ENCODE measurements at places on chromosomes 6 and 20. TPM values are rescaled to one million over a fixed set of nuclear protein-coding genes. Genes with fewer than 3 reads are reported as not detected.

Gene TSBP1
- total RNA-seq, result not detected

Gene KATNA1
- total RNA-seq, result 18.3 TPM

Gene KHDRBS2
- total RNA-seq, result 13.0 TPM

Gene RTN4IP1
- total RNA-seq, result 7.2 TPM

Gene MYCT1
- 13.0 TPM for total RNA-seq

Gene RCAN2
- 16.4 TPM for total RNA-seq

DNA sequence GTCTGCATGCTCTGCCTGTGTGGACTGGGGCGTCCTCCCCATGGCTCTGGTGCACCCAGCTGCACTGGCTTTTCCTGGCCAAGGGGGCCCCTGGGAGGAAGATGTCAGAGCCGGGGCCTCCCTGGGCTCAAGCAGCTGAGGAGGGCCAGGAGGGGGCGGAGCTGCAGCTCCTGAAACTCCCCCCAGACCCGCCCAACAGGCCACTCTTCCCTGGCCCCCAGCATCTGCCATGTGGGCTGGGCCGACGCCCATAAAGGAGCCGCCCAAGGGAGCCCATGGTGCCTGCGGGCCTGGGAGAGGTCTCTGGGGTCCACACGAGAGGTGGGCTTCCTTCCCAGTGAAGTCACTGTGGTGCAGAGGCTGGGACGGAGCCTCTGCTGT lies 4.0 kb downstream of the RBBP8NL start:
- DNase-seq, result no peak

DNA sequence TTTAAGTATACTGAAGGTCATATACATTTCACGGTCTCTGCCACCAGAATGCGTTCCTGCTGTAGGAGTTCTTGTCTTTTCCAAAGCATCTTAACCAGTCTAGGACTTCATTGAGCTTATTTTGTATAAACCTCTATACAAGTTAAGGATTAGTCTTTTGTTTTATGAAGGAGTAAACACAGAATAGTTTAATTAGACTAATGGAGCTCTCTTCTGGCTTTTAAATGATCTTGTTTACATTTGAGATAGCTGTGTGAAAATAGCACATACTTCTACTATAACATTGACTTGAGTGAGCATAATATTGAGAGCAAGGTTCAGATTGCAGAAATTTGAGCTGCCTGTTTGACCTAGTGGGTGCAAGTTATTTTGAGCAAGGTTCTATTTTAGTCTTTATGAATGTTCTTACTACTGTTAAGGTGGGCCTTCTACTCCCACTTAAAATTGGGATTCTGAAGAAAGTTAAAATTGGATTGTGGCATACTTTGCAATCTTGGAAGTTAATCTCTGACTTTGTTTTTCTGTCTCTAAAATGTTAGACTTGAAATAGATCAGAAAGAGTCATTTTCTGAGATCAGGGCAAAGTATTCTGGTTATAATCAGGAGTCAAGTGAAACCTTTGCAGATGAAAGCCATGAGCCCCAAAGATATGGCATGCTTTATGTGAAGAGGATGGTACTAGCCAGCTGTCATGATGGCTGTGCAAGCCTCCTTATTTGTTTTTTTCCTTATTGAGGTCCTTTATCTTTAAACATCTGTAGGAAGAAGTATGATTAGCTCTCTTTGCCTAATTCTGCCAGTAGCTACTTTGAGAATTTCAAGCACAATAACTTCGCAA lies 41.8 kb downstream of the RPRD1B start:
- no peak for DNase-seq

GRCh38 chr20:46894971-46895905 lies 595 bp downstream of the EYA2 start:
- peak; percentile 84 for DNase-seq

GRCh38 chr20:1879934-1880333 lies 15.3 kb upstream of the SIRPA start:
- DNase-seq, result no peak

- DNase-seq, result no peak
Observed at GRCh38 chr6:87736809-87737540, 34.9 kb upstream of the AKIRIN2 start.

DNA sequence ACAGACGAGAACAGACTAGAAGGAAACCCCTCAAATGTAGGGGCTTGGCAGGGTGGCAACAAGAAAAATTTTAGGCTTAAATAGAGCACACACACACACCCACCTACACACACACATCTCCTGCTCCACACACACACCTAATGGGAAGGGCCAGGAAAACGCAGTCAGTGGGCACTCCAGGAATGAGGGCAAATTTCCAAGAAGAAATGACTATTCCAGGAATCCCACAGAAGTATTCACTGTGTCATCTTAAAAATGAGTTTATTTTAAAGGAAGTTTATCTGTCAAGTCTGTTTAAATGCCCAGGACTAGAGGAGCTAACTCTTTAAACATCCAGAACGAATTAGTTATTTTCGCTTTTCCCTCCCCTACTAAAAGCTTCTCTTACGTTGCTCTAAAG lies 13.0 kb downstream of the ALDH8A1 start:
- no peak for DNase-seq

DNA sequence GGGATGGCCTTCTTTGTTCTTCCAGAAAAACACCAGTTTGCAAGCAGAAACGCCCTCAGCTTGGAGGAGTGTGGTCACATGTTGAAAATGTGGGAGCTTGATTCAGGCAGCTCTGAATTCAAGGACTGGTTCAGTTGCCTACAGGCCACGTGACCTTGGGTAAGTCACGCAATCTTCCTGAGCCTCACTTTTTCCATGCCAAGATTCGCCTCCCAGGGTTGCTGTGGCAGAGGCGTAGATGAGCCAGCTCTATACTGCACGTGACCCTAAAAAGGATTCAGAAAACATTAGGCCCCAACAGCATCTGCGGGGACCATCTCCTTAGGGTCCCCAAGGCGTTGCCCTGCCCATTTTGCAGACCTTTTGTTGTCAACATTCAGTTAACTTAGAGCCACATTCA lies 112.0 kb upstream of the SNX9 start:
- DNase-seq, result no peak

DNA sequence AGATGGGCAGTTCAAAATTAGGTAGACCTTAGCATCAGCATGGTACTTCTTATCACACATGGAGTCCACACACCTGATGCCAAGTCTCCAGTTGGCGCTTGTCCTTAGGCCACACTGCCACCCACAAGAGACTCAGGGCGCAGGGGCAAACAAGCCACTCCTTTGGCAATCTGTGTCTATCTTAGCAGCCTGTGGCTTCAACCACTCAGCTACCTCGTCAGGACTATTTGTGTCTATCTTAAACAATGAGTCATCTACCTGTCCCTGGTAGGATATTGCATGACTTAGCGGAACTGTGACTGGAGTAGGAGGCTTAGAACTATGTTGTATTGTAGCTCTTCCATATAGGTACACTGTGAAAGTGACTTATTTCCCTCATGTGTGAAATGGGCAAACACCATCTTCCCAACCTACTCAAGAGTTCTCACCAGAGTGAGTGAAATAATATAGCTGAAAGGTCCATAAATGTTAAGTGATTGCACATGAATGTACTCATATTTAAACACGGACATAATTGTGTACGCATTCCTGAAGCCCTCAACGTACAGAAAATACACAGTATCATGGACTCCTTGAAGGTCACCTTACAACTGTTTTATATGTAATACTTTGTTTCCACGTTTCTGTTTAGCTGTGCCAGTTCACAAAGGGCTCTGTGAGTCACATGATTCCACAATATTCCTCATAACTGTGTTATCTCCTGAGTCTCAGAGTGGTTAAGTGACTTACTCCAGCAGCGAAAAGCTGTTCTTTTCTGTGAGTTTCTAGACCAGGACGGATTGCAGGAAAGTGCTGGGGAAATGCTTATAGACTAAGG lies 1.6 kb downstream of the TRIM27 start:
- DNase-seq, result no peak

GRCh38 chr6:66961191-66961590 lies 1254.2 kb upstream of the EYS start:
- DNase-seq, result no peak

GRCh38 chr6:13559251-13559650 lies 15.2 kb upstream of the SIRT5 start:
- DNase-seq, result no peak

DNA sequence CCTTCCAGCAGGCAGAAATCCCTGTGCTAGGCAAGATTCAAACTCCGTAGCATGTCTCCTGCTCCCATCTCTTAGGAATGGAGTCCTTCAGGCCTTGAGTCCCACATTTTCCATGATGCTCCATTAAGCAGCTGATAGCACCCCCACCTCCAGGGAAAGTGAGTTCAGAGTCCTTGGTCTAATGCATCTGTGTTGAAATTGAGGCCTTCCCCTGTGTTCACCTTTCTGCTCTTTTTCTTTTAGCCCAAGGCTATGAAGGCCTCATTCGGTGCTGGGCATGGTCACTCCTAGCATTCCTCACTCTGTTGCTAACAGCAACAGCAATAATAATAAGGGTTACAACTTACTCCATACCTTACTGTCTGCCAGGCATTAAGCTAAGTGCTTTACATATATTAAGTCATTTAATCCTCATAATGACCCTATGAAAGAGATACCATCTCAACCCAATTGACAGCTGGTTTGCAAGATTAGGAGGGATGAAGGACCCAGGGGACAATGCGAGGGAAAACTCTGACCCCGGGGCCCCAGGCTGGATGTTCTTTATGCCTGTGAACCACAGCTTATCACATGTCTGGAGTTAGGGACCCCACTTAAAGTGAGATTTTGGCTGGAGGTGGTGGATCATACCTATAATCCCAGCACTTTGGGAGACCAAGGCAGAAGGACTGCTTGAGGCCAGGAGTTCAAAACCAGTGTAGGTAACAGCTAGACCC lies 17.5 kb upstream of the PANK2 start:
- DNase-seq, result no peak

DNA sequence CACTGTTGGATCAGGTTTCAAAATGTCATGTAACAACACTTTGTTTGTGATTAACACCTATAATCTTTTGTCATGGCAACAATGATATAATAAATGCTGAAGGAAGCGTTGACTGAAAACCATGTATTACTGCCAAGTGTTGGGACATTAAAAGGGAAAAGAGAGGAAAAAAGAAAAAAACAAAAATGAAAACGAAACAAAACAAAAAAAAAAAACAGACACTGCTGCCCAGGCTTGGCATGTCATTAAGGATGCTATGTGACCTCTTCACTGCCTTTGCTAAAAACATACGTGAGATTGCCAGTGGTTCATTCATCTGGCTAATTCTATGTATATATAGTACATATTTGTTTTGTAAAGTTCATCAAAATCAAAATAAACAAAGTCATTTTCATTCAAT lies 516.7 kb upstream of the RNF217 start:
- DNase-seq, result no peak

DNA sequence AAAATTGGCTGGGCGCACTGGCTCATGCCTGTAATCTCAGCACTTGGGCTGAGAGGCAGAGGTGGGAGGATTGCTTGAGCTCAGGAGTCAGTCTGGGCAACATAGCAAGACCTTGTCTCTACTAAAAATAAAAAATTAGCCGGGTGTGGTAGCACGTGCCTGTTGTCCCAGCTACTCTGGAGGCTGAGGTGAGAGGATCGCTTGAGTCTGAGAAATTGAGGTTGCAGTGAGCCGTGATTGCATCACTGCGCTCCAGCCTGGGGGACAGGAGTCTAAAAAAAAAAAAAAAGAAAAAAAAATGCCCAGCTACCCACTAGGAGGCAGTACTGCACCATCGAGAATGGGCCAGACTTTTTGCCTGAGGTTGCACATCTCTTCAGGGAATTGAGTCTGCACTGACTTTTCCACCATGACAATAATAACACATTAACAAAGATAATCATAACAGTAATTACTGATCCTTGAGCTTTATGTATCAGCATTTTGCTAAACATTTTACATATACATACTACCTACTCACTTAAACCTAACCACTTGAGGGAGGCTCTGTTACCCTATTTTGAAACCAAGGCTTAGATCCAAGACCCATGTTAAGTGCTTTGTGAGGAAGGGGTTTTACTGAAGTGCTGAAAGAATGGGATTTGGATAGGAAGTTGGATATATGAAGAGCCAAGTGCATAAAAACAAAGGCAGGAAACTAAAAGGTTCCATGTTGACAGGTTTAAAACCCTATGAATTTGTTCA lies 21.0 kb downstream of the SRSF3 start:
- peak; percentile 67 for DNase-seq

DNA sequence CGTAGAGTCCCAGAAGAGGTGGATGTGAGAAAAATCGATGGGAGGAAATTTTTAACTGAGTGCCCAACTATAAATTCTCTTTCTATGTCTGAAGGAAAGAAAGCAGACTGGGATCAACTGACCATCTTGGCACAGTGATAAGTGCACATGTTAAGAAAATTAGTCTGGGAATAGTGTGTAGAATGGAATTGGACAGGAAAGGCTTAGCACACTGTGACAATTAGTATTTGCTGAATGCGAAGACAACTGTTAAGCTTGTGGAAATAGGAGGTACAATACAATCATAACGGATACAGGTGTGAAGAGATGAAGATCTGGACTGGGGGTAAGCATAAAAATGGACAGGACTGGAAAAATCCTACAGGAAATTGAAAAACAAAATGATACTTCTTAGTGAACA lies 114.3 kb downstream of the FAM50B start:
- no peak for DNase-seq
